ENCODE measurements at places on chromosomes 16 and 17.

GRCh38 chr17:2755891-2756724 lies 6.7 kb upstream of the CCDC92B start:
- no peak for DNase-seq

- DNase-seq: no peak
Measured at GRCh38 chr16:15897121-15897780, 8.8 kb upstream of the CEP20 start.

GRCh38 chr17:1192911-1193699 lies 13.3 kb upstream of the ABR start:
- no peak for DNase-seq

GRCh38 chr16:482468-483185 lies 44.9 kb upstream of the CAPN15 start:
- DNase-seq: no peak

DNA sequence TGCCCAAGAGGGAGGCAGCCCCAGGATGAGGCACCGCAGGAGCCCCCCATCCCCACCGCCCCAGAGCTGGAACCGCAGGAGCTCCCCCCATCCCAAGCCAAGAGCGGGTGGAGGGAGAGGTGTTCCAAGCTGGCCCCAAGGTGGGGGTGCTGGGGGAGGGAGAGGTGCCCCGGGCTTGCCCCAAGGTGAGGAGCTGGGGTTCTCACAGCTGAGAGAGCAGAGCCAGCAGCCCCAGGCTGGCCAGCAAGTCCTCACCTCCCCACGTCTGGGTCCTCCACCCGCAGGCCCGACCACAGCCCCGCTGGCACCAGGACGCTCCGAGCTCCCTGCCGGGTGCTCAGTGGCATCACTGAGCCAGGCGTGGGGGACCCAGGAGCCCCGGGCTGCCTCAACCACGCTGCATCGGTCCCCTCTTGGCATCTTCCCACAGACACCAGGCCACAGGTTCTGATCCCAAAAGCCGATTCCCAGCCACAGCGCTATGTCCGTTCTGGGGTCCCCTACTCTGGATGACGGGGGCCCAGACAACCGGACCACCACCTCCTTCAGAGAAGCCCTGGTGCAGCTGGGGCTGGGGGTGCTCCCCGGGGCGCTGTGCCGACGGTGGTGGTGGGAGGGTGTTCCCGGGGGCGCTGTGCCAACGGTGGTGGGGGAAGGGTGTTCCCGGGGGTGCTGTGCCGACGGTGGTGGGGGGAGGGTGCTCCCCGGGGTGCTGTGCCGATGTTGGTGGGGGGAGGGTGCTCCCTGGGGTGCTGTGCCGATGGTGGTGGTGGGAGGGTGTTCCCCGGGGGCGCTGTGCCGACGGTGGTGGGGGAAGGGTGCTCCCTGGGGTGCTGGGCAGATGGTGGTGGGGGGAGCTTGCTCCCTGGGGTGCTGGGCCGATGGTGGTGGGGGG lies 15.4 kb upstream of the WDR45B start:
- no peak for DNase-seq

- peak; percentile 67 for DNase-seq
Measured at GRCh38 chr16:16127469-16128116, 95.7 kb downstream of the ABCC6 start.

DNA sequence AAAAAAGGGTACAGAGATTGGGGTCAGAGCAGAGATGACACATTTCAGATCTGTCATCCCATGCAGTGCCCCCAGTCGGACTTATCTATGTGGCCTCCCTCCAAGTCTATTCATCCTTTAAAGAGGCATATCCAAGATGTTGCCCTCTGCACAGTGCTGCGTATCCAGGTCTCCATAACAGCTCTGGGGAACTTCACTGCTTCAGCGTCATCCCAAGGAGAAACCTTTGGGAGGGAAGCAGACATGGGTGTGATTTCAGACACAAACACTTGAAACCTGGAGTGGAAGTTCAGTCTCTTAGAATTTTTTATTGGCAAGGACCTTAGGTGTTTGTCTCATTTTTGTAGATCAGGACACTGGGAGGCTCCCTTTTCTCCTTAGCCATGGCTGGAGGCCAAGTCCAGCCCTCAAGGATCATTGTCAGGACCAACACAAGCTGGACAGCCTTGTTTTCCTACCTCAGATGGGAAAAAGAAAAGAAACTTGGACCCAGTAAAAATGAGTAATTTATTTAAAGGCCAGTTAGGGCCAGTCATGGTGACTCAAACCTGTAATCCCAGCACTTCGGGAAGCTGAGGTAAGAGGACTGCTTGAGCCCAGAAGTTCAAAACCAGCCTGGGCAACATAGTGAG lies 23.9 kb upstream of the NLK start:
- no peak for DNase-seq

DNA sequence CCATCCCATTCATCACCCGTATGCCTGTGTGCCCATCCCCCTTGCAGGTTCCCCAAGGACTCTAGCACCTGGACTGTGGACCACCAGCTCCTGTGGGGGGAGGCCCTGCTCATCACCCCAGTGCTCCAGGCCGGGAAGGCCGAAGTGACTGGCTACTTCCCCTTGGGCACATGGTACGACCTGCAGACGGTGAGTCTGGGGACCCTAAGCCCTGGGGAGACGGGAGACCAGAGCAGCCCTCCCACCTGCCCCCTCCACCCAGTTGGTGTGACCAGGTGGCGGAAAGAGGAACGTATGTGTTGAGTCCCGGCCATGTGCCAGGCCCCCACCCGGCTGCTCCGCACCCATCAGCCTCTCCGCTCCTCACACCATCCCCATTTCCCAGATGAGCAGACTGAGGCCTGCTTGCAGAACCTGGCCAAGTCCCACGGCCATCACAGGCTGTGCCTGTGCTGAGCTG lies 15.6 kb downstream of the GAA start:
- no peak for DNase-seq

GRCh38 chr16:59181821-59182420 lies 447.8 kb upstream of the GOT2 start:
- DNase-seq: no peak

- no peak for DNase-seq
Measured at GRCh38 chr16:61313931-61314330, 722.3 kb downstream of the CDH8 start.

- peak; percentile 91 for DNase-seq
Measured at GRCh38 chr17:27544350-27545131, 86.4 kb upstream of the LGALS9 start.

GRCh38 chr16:280552-280951 lies at the start of gene ARHGDIG:
TSS of gene ARHGDIG (plus strand) at chr16:280591. CDS start at chr16:280681, 90 bp downstream.
- DNase-seq: no peak

- peak; percentile 39 for DNase-seq
Measured at GRCh38 chr16:85369741-85370528, 243.2 kb upstream of the GSE1 start.

- DNase-seq: no peak
Measured at GRCh38 chr16:30187971-30188561, 4.7 kb downstream of the CORO1A start.

- no peak for DNase-seq
Measured at GRCh38 chr17:58710948-58711552, 18.6 kb downstream of the RAD51C start.

DNA sequence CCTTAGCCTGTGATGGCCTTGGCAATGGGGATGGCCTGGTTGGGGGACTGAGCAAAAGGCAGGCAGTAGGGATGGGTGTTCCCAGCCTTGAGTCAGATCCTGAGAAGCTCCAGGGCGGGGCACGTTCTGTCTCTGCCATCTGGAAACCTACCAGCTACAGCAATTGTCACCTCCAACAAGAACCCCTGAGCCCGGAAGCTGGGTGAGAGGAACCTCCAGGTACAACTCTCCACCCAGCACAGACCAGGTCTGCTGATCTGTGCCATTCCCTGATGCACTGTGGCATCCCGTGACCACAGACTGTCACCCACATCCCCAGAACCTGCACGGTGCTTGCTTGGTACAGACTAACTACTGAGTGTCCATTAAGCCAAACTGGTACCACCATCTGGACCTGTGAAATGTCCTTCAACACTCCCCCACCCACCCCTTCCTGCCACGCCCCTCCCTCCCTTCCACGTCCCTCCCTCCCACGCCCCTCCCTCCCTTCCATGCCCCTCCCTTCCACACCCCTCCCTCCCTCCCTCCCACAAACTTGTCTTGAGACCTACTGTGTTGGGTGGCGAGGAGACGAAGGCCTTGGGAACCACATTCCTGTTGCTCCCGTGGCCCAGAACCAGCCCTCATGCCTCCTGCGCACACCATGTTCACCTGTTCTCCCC lies 16.6 kb downstream of the MYO15B start:
- no peak for DNase-seq

GRCh38 chr17:17970699-17971430 lies 1.3 kb downstream of the TOM1L2 start:
- DNase-seq: no peak

GRCh38 chr16:77385481-77385880 lies 49.4 kb downstream of the ADAMTS18 start:
- DNase-seq: no peak

DNA sequence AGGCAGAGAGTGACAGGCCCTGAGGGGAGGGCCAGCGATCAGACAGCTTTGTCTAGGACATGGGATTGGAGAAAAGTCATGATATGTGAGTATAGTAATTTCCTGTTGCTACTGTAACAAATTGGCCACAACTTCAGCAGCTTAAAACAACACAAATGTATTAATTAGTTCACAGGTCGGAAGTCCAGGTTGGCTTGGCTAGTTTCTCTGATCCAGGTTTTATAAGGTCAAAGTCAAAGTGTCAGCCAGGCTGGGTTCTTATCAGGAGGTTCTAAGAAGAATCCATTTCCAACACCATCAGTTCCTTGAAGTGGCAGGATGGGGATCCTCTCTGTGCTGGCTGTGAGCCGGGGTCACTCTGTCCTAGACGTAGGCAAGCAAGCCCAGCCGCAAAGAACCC lies 76.2 kb upstream of the SEC14L1 start:
- DNase-seq: no peak

- DNase-seq: no peak
Measured at GRCh38 chr16:50688083-50688482, 5.3 kb upstream of the NOD2 start.

GRCh38 chr16:86410081-86410480 lies 100.2 kb upstream of the FOXF1 start:
- DNase-seq: no peak

DNA sequence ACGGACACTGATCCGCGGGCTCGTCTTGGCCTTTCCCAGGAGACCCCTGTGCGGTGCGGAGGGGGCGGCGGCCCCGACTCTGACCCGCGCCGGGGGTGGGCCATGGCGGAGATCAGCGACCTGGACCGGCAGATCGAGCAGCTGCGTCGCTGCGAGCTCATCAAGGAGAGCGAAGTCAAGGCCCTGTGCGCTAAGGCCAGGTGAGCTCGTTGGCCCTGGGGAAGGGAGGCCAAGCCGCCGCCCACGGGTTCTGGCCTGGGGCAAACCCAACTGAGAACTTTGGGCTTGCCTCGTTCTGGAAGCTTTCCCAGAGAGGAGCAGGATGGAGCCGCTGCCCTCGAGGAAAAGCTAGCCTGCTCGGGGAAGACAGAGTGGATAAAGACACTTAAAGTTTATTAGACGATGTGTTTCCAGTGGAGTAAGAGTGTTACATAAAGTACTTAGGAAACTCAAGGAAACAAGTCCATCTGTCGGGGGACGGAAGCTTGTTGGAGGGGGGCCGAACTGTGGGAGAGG lies 540 bp downstream of the PPP4C start:
- no peak for DNase-seq

- no peak for DNase-seq
Measured at GRCh38 chr17:3907483-3908216, 8.6 kb downstream of the P2RX1 start.

- DNase-seq: no peak
Measured at GRCh38 chr16:79713609-79714309, 113.2 kb upstream of the MAF start.

GRCh38 chr17:33291248-33292200 lies 1.6 kb downstream of the ASIC2 start:
- no peak for DNase-seq

GRCh38 chr16:78742501-78743283 lies 643.2 kb downstream of the WWOX start:
- DNase-seq: peak; percentile 88

- no peak for DNase-seq
Measured at GRCh38 chr17:69350911-69351310, 24.0 kb upstream of the ABCA5 start.

DNA sequence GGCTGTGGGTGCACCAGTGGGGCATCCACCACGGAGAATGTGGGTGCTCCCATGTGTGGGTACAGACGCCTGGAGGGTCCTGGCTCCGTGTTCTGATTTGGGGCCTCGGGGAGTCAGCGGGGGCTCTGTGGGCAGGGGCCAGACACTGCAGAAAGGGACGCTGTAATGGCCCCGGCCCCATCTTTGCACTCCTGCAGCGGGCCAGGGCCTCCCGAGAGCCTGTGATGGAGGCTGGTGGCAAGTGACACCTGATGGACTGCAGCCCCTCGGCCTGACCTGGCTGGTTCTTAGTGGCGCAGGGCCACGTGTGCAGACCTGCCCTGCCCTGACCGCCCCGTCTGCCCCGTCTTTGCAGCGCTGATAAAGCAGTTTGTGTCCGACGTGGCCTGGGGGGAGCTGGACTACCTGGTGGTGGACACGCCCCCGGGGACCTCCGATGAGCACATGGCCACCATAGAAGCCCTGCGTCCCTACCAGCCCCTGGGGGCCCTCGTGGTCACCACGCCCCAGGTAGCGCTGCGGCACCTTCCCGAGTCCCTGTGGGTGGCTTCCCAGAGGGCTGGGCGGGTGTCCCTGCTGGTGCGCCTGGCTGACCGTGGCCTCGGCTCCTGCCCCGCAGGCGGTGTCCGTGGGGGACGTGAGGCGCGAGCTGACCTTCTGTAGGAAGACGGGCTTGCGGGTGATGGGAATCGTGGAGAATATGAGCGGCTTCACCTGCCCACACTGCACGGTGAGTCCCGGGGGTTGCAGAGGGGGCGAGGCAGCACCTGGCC lies 4.7 kb downstream of the NUBP2 start:
- no peak for DNase-seq

GRCh38 chr17:49349541-49349940 lies 12.5 kb downstream of the ZNF652 start:
- DNase-seq: no peak

DNA sequence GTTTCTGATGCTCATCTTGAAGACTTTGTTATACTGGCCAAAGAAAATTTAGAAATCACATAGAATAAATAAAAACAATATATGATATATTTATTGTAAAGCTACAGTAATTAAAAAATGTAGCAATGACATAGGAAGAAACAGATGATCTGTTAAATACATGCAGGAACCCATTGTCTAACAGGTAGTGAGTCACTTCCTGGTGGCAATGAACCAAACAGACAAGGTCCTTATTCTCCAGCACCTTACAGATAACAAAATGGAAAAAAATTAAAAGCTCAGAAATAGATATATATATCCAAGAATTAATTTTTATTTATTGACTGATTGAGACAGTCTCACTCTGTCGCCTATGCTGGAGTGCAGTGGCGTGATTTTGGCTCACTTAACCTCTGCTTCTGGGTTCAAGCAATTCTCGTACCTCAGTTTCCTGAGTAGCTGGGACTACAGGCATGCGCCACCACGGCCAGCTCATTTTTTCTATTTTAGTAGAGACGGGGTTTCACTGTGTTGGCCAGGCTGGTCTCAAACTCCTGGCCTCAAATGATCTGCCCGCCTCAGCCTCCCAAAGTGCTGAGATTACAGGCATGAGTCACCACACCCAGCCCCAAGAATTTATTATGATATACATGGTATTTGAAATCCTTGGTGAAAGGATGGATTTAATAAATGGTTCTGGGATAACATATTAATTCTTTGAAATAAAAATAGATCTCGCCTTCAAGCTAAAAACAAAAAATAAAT lies 7.5 kb downstream of the NETO2 start:
- DNase-seq: no peak

All from stimulated activated CD4-positive, alpha-beta T cell treated with anti-CD3 and anti-CD28 coated beads, Interleukin-1b, Interleukin-23, amount 100 ng/mL, for 48 hours (primary cell).